NCI-H1105 treated with DMSO at 0.1 percent for 48 hours (cell line): ENCODE measurements at places on chromosomes 7 and 10.
A peak's percentile ranks its signal among the peaks of the same experiment; 100 is the strongest.

GRCh38 chr7:150784120-150784736 lies 15.9 kb downstream of the TMEM176B start:
- DNase-seq = no peak

- DNase-seq = peak; percentile 17
Measured at GRCh38 chr7:68971634-68972340, 626.5 kb upstream of the AUTS2 start.

GRCh38 chr10:21398563-21399231 lies 126.8 kb downstream of the SKIDA1 start:
- no peak for DNase-seq

GRCh38 chr7:129366-130221 lies 62.8 kb upstream of the FAM20C start:
- no peak for DNase-seq

- no peak for DNase-seq
Measured at GRCh38 chr10:4242561-4243035, 457.6 kb upstream of the KLF6 start.

- DNase-seq = no peak
Measured at GRCh38 chr10:83649471-83649870, 489.8 kb upstream of the GHITM start.

DNA sequence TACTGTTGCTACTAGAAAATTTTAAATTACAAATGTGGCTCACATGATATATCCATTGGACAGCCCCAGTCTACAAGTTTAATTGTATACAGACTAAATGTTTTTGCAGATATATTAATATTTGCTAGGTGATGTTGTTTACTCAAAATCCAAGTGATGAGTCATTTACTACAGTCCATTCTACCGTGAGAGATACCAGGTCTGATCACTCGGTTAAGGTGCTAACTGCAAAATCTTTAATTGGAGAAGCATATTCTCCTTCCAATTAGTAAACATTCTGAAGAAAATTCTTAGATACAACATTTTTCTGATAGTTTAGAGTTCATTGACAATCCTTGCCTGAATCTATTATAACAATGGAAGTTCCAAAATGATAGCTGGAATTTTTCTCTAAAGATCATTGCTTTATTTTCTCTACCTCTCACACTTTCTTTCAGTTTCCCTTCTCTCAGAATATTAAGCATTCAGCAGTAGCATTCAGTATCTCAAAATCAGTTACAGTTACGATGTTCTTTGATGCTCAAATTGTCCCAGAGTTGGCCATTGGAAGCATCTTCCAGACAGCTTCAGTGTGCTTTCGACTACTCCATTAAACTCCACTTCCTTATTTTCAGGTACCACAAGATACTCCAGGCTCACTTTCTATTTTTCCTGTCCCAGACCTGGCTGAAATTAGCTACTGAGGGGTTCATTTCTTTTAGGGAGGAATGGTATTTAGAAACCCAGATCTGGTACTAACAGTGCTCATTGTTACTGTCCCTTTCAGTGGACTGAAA lies 2.3 kb downstream of the ABCB1 start:
- no peak for DNase-seq
